ENCODE measurements at places on chromosomes 12 and 14.
A peak's percentile ranks its signal among the peaks of the same experiment; 100 is the strongest.

DNA sequence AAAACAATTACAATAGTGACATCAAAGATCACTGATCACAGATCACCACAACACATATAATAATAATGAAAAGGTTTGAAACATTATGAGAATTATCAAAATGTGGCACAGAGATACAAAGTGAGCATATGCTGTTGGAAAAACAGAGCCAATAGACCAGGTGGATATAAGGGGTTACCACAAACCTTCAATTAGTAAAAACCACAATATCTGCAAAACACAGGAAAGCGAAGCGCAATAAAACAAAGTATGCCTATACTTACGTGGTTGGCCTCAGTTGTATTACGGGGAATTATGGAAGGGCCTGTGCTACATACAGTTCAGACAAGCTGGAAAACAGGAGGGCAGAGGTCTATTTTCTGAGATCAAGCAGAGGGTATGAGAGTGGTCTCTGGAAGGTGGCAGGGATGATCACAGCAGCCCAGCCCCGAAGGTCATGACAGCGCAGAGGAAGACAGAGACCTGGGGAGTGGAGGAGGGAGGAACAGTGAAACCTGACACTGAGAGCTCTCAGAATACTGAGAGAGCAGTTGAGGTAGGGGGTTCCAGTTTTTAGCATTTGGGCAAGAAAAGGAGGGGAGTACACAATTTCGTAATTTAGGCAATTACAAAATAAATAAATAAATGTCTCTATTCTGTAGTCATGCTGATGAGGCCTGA lies 41.3 kb downstream of the IFNG start:
- no peak for DNase-seq

DNA sequence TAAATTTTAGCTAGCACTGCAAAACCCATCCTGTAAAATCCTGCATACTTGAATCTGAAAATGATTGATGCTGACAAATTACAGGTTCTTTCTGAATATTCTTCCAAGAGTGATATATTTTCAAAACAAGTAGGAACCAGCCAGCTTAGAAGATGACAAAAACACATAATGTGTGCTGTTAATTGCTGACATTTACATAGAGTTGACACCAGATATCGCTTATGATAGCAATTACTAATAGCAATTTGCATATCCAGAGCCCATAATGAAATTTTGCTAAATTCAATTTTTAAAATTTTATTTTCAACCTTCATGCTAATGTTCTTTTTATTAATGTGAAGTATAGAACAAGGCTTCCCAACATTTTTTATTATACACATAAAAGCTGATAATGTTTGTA lies 284.5 kb downstream of the SEC23A start:
- no peak for DNase-seq

- no peak for DNase-seq
These were observed 484.1 kb downstream of the GLT1D1 start for GRCh38 chr12:129337413-129337812.

DNA sequence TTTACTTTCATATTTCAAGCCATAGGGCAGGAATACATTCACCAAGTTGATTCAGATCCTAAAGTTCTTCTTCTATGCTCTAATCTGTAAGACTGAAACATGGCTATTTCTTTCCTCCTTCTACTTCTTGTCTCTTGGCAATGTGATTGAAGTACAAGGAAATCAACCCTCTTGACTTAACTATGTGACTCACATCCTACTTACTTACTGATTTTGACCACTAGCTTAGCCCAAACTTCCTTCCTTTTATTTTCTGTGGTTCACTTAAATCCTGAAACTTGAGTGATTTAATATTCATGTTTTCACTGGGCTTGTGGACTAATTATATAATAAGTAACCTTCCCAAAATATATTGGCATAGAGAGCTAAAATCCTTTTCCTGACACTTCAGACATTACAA lies 111.2 kb upstream of the NOVA1 start:
- no peak for DNase-seq

DNA sequence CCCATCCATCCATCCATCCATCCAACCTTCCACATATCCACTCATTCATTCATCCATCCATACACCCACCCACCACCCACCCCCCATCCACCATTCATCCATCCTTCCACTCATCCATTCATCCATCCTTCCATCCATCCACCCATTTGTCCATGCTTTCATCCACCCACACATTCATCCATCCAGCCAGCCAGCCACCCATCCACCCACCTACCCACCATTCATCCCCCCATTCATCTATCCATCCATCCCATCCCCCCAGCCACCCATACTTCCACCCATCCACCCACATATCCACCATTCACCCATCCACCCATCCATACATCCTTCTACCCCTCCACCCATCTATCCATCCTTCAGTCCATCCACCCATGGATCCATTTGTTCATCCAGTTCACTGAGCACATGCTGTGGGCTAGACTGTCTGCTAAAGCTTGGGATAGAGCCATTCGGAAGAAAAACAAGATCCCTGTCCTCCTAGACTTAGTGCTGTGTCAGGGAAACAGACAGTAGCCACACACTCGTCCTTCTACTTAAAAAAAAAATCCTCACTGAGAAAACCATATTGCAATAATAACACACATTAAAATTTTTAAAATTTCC lies 377.5 kb downstream of the ADGRD1 start:
- DNase-seq = no peak

DNA sequence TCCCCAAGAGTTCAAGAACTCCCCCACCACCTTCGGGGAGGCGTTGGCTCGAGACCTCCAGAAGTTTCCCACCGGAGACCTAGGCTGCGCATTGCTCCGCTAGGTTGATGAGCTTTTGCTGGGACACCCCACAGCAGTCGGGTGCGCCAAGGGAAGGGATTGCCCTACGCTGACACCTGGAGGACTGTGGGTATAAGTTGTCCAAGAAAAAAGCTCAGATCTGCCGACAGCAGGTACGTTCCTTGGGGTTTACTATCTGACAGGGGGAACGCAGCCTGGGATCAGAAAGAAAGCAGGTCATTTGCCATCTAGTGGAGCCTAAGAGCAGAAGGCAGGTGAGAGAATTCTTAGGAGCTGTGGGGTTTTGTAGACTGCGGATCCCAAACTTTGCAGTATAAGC lies 98.8 kb downstream of the FRMD6 start:
- no peak for DNase-seq

GRCh38 chr14:96167224-96168148 lies 37.2 kb upstream of the BDKRB2 start:
- DNase-seq = no peak

- DNase-seq = no peak
These were observed 181.0 kb upstream of the GZMB start for GRCh38 chr14:24814944-24815343.

GRCh38 chr14:90275458-90275814 lies 19.1 kb downstream of the PSMC1 start:
- DNase-seq = no peak

DNA sequence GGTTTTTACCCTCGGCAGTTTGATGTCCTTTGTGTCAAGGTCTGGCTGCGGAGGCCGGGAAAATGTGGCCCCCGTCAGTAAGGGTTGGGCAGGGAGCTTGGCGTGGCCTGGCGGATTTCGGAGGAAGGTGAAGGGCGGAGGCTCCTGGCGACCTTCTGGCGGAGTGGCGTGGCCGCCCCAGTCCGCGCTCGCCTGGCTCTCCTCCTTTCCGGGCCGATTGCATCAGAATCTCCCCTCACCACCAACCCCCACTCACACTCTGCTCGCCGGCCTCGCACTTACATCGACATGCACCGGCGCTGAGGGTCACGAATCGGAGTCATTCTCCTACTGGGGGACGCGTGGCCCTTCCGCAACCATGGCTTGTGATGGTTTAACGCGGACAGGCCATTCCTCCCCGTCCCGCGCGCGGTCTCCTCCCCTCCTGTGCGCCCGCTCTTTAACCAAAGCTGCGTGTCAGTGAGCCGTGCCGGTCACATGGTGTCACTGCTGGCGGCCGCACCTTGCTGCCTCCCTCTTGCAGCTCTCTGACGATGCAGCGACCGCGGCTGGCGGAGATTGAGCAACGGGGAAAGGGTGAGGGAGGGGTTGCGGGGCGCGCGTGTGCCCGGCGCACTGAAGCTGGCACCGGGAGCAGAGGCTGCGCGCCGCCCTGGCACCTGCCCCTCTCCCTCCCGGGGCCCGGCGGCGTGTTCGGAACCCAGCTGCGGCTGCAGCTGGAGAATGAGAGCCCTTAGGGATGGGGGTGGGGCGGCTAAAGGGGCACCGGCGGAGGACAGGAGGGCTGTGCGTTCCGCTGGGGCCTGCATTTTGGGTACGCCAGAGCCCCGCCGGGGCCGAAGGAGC lies at the start of gene SLC38A1:
TSS of gene SLC38A1 (minus strand) at position 461 of the 846 bp plus-strand sequence. CDS start 29,243 bp downstream, outside the sequence.
- DNase-seq = peak; percentile 96

- DNase-seq = no peak
These were observed 54.2 kb upstream of the CERS5 start for GRCh38 chr12:50221228-50222008.

DNA sequence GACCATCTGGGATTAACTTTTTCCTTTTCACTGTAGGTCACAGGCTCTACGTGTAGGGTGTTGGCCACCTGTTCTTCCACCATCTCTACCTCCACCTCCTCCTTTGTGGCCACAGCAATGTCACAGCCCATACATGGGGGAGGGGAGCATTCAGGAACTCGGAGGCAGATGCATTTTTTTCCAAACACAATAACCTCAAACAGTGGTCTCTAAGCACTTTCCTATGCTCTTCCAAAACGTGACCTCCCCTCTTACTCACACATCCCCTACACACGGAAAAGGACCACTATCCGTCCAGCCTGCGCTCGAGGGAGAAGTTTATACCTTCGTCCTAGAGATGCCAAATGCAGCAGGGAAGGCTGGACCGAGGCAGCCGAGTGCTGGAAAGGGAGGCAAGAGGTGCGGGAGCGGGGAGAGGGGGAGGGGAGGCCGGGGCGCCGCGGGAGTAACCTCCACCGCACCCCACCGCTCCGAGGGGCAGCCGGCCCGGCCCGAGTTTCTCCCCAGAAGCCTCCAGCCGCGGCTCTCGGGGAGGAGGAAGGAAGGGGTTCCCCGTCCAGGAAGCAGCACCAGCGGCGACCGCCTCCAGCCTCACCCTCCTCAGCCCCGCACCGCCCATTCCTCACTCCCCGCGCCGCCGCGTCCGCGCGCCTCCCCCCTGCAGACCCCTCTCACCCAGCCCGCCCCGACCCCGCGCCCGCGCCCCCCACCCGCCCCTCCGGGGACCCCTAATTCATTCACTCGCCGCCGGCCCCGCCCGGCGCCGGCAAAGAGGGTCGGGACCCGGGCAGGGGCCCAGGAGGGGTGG lies 594 bp downstream of the KRAS start:
- peak; percentile 23 for DNase-seq

GRCh38 chr12:93127582-93128331 lies 198.7 kb upstream of the EEA1 start:
- no peak for DNase-seq
